ENCODE measurements at places on chromosomes 16 and 17.

GRCh38 chr16:70331588-70332358 is 14.9 kb upstream of the DDX19A start:
- no peak for DNase-seq

GRCh38 chr16:25546791-25547190 is 145.0 kb upstream of the HS3ST4 start:
- no peak for DNase-seq

- peak; percentile 30 for DNase-seq
Measured at GRCh38 chr16:49464877-49465504, 91.4 kb downstream of the C16orf78 start.

- no peak for DNase-seq
Measured at GRCh38 chr16:85753976-85754375, 3.1 kb upstream of the C16orf74 start.

DNA sequence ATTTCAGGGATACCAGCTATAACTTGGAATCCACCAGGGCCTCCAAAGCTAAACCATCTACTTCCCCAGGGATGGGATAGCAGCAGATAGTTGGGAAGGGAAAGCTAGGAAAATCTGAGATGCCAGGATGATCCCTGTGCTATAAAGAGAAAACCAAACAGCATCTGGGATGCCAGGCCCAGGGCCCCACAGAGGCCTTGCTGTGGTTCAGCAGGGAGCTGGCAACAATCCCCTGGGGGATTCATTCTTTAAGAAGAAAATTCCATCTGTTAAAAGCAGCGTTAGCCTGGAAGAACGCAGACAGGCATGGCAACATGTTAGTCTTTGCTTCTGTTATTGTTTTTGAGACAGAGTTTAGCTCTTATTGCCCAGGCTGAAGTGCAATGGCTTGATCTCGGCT is 16.6 kb downstream of the MYO18A start:
- no peak for DNase-seq

DNA sequence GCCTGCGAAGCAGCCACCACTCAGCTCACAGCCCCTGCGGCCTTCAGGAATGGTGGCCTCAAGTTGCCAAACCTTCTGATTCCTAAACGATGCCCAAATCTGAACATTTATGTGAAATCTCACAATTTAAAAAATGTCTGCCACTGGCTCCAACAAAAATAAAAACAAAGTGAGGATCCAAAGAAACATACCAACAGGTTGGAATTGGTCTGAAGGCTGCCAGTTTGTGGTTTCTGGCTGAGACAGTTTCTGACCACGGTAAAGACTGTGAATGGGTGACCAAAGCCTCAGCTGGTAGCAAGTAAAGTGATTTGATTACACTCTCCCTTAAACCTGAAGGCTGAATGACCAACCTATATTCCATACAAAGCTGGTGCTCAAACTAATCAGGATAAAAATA is 24.9 kb downstream of the LITAFD start:
- no peak for DNase-seq

GRCh38 chr16:55821210-55821609 is 11.7 kb downstream of the CES1 start:
- DNase-seq = no peak

GRCh38 chr17:53630115-53630514 is 192.6 kb upstream of the KIF2B start:
- DNase-seq = no peak

DNA sequence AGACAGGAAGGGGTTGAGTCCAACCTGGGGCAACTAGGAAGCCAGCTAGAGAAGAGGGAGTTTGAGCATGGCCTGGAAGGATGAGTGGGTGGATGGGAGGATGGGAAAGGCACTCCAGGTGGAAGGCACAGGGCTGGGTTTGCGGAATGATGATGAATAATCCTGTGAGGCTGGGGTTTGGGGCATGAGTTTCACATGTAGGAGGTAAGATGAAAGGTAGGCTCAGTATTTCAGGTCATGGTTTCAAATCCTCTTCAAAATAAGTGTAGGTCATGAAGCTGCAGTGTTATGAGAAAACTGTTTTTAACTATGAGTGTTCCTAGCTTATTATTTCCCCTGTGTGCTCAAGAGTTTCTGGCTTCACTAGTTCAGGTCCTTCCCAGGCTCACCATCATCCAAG is 130.3 kb downstream of the SKAP1 start:
- no peak for DNase-seq

DNA sequence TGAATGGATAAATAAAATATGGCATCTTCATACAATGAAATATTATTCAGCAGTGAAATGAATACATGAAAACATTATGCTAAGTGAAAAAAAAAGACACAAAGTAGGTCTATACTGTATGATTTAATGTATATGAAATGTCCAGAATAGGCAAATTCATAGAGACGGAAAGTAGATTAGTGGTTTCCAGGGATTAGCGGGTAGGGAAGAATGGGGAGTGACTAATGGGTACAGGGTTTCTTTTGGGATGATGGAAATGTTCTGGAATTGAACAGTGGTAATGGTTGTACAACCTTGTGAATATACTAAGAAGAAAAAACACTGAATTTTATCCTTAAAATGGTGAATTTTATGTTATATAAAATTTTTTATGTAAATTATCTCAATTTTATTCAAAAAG is 8.5 kb upstream of the MYCBPAP start:
- no peak for DNase-seq

- peak; percentile 88 for DNase-seq
Measured at GRCh38 chr16:2904100-2904921, 7.4 kb upstream of the FLYWCH1 start.

- no peak for DNase-seq
Measured at GRCh38 chr16:61820398-61820797, 215.8 kb downstream of the CDH8 start.

DNA sequence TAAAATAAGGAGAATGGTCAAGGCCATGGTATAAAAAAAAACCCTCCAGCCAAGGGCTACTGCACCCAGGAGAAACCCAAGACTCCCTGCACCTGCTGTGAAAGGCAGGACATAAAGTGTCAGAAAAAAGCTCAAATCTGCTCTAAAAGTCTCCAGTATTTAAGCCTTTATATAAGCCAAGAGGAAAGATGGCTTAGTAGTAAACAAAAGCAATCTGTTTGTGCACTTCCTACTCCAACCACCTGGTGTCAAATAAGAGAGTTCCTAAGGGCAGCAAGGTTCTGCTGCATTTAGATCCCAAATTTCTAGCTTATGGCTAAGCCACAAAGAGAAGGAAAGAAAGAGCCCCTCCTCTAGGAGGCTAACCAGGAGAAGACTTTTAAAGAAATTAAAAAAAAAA is 20.6 kb downstream of the ACSM1 start:
- DNase-seq = no peak

- no peak for DNase-seq
Measured at GRCh38 chr17:77889135-77889505, 69.4 kb upstream of the TNRC6C start.

DNA sequence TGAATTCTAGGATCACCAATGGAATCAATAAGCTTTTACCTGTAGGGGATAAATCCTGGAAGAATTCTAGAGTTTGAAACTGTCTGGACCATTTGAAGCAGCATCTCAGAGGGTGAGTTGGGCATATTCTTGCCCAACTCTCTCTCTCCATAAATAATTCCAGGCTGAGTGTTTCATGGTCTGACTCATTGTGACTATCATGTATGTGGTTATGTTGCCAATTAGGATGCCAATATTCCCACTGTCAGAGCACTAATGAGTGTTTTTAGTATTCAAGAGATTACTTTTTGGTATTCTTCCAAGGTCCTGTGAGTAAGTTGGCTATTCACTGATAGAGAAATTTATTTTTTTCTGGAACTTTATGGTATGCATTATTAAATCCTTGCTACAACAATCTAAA is 456.9 kb downstream of the TOX3 start:
- DNase-seq = no peak

DNA sequence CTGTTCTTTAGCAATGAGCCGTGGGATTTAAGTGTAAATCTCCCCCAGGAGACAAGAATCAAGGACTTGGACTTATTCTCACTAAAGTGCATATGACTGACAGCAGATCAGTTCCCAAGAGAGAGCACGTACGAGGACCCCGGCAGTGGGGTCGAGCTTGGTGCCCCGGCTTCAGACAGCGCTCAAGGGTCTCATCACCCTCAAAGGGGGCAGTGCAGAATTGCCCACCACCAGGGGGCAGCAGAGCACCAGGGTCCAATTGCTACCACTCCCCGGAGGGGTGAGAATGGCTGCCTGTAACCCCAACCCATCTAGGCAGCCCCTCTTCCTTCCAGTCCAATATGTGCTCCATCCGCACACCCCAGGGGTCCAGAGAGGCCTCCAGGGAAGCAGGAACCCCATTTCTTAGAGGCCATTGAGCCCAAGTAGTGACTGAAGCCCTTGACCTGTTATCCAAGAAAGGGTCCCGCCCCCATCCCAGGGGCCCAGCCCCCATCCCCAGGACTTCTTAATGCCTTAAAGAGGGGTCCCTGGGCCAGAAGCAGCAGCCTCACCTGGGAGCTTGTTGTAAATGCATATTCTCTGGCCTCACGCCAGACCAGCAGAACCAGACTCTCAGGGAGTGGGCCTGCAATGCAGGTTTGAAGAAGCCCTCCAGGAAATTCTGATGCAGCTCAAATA is 86.1 kb downstream of the ZDHHC7 start:
- DNase-seq = peak; percentile 50

GRCh38 chr17:37717627-37718323 is 27.1 kb downstream of the HNF1B start:
- no peak for DNase-seq

- no peak for DNase-seq
Measured at GRCh38 chr17:7203391-7203790, 16.2 kb downstream of the DLG4 start.

DNA sequence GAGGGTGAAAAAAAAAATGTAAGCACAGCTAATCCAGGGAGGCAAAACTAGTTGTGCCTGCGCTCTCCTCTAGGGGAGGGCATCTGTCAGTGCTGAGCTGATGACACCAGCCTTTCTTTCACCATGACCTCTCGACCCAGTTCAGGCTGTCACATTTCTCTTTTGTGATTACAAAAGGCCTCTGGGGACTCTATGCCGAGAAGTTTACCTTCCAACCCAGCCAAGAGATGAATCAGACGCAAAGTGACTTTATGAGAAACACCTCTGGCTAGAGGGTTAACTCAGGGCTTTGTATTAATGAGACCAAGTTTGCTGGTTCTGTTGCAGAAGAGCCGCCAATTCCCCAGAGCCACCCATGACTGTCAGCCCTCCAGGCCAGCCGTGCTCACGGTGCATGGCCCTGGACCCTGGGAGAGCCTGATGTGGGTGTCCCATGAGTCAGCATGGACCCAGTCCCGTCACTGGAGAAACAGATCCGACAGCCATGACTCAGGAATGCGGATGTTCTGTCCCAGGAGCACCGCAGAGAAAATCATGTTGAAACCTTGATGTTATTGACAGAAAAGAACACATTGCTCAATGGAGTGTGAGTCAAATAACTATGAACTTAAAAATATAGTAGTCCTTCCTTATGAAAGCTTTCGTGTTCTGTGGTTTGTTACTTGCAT is 437.2 kb downstream of the HS3ST3B1 start:
- DNase-seq = no peak

GRCh38 chr16:4052801-4053293 is 63.4 kb downstream of the ADCY9 start:
- no peak for DNase-seq

DNA sequence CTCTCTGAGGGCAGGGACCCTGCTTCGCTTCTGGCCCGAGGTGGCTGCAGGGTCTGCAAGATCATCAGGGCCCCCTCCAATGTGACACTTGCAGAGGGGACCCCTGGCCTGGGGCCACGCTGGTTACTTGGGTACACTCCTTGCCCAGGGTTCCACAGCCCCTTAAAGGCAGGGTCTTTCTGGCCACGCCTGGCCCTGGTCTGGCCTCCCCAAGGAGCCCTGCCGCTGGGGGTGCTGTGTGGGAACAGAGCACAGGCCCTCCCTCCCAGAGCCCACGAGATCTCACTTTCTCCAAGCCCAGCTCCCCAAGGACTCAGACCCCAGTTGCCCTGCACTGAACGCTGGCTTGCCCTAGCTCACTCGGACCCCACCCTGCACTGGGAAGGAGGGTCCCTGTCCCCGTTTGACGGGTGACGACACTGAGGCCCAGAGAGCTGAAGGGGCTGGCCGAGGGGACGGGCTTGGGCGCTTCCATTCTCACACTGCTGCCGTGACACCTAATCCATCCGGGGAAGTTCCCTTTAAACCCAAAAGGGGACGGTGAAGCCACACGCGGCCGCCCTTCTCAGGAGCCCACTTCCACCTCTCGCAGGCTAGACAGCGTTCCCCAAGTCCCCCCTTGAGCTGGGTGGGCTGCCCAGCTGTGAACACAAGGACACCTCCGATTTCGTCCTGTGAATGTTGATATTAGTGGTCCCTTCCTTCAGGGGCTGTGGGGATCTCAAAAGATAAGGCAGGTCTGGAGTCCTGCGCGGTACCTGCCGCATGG is 26.9 kb upstream of the OSGIN1 start:
- no peak for DNase-seq

GRCh38 chr17:19766421-19767270 is 18.5 kb upstream of the ALDH3A1 start:
- DNase-seq = peak; percentile 62

GRCh38 chr17:20211246-20211645 is 202.1 kb downstream of the SPECC1 start:
- no peak for DNase-seq

GRCh38 chr17:43665084-43665936 is 3.6 kb upstream of the MEOX1 start:
- DNase-seq = no peak

DNA sequence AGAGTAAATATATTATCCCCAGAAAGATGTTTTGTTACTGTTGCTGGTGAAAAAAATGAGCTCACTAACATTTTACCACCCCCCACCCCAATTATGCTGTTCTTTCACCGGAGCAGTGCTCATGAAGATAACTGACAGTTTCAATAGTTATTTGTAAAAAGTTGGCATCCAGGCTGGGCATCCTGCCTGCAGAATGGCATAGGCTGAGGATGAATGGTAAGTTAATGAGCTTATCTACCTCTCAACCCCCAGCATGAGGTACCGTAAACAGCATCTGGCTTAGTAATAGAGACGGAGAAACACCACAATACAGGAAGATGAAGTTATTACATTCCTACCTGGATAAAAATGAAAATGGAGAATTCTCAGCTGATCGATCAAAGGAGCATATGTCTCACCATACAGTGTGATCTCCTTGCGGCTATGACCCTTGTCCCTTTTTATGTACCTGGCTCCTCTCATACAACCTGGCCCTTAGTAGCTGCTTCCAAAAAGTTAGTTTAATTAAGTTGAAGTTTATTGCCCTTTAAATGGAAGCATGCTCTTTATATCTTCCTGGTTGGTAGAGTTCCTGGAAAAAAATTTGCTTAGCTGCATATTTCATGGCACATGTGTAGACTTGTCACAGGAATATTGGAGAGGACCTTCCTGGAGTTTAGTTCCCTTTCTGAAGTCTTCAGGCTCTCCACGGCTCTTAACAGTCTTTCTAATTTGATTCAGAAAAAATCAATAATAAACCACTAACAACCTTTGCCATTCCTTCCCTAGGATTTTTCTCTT is 61.2 kb upstream of the MPHOSPH6 start:
- DNase-seq = no peak

GRCh38 chr17:49931416-49932137 is 37.4 kb upstream of the DLX4 start:
- no peak for DNase-seq

Data from SK-N-DZ (cell line).